ENCODE measurements at places on chromosomes 5 and 9.

DNA sequence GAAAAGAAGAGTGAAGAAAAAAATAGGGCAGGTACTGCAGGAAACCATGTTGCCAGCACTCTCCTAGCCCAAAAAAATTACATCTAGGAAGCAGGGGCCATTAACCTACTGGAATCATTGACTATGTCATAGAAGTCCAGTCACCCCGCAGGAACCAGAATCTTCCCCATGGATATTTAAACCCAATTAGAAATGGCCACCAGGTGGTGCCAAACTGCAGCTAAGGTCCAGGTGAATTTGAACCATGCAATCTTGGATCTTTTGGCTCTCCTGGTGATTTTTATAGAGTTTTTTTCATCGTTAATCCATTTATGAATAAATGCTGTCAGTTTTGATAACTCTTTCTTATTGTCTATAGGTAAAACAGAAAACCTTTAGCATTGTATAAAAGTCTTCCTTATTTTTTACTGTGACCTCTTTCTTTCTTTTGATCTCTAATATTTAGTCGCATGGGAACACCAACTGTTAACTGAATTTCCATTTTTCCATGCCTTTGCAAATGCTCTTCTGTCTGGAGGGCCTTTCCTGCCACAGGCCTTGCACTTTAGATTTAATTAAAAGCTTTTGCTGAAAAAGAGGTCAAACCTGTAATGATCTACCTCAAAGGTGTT lies 147.5 kb upstream of the FGF10 start:
- no peak for DNase-seq

GRCh38 chr5:14664270-14665100 lies at the start of gene OTULIN:
Gene OTULIN, plus strand, starts transcription at chr5:14664718. Its CDS starts 108 bp downstream, at chr5:14664826.
- DNase-seq: peak; percentile 98

GRCh38 chr9:76845254-76845653 lies 60.7 kb downstream of the PRUNE2 start:
- DNase-seq: no peak

DNA sequence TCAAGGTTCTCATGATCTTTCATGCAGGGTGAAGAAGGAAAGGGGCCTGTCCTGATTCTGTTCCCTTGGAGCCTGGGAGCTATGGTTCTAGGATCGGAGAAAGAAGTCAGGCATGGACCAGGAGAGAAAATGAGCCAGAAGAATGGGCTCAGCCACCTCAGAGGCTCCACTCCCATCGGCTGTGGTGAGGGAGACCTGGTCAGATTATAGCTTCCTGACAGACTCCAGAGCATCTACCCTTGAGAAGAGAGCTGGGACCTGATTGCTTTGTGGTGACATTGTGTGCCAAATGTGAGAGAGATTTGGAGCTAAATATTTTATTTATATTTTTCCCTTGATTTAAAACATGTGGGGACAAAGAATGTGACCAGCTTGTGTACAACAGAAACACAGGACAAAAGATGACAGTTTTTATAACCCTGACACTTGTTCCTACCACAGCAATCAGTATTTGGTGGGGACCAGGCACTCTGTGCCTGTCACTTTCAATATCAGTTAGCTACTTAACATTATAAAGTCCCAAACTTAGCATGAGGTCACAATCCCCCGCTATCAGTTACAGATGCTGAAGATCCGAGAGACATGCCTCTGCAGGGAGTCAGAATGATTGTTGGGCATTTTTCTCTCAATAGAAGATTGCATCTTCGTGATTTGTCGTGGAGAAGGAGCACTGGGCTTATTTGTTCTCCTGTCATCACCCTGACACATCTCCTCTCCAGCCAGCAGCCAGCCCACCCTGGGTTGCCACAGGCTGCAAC lies 228.3 kb upstream of the ADAMTS16 start:
- DNase-seq: no peak

DNA sequence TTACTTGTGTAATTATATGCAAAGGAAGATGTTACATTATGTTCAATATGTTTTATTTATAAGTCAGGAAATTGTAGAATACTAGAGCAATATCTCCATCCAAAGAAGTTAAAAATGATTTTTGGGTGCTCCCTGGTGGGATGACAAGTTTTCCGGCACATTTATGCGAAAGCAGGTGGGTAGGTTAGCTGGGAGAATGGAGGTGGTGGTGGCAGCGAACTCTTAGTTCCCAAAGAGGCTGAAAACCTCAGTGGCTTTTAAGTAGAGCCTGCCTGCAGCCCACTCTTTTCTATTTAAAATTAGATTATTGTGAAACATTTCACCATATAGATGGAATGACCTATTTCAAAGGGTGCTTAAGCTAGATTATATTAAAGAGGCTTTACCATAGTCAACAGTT lies 51.8 kb downstream of the ANKRD33B start:
- no peak for DNase-seq

DNA sequence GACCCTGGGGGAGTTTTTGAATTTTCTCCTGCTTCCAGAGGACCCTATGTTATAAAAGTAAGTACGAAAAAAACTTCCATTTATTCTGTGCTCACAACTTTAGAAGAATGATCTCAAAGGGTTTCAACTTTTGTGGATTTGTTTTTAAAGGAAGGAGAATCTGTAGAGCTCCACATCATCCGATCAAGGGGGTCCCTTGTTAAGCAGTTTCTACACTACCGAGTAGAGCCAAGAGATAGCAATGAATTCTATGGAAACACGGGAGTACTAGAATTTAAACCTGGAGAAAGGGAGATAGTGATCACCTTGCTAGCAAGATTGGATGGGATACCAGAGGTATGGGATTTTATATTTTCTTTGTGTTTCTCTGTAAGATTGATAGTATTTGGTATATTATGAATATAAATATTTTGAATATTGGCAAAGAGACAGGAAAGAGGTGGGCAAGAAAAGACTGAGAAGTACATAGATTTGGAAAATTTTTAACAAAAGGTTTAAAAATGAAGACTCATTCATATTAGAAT lies 84.2 kb downstream of the ADGRV1 start:
- DNase-seq: no peak

DNA sequence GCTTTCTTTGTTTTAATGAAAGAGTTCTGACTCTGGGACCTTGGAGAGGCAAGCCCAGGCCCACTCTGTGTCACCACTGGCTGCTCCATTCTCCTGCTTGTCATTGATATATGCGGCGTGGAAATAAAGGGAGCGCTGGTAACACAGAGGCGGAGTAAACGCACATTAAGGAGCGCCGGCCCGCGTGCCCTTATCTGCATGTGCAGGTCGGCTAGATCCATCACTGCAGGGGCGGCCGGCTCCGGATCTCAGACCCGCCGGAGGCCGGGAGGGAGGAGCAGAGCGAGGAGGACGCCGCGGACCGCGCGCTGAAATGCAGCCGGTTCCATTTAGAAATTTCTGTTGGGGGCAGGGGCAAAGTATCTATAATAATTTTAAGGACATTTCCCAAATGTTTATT lies 70.8 kb downstream of the MRPL36 start:
- DNase-seq: no peak

GRCh38 chr9:13587571-13587970 lies 308.1 kb upstream of the MPDZ start:
- peak; percentile 89 for DNase-seq

- DNase-seq: no peak
These were observed 174.0 kb upstream of the NREP start for GRCh38 chr5:111930905-111931461.

DNA sequence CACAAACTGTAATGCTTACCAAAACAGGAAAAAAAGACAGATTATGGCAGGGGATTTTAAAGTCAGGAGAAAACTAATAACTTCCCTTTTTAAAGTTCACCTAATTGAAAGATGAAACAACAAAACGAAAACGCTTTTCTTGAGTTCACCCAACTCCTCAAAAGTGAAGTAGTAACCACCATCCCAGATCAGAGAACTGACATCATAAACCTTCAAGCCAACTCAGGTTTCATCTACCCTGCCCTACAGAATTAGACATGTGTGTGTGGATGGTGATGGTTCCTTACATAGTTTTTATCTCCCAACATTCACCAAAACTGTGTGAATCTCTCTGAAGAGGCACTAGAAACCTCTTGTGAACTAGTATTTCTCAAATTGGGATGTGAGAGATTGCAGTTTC lies 195.2 kb upstream of the PTGER4 start:
- DNase-seq: no peak

- DNase-seq: no peak
These were observed 17.0 kb downstream of the IARS1 start for GRCh38 chr9:92276331-92277032.

DNA sequence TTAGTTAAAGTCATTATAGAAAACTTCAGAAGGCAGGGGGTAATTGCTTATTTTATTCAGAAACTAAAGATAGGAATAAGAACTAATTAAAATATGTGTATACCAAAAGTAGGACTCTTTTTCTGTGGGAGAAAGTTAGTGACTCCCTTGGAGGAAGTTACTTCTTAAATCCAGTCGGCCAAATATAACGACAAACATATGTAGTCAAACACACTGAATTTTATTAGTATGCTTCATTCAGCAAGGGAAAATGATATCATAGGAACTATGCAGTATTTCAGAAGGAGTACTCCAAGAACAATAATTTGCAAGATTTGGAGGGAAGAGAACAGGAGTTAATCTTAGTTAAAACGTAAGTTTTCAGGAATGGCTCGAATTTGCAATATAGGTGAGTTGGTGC lies 432.6 kb downstream of the CYLC2 start:
- no peak for DNase-seq

- DNase-seq: no peak
These were observed 351 bp downstream of the TRIO start for GRCh38 chr5:14143546-14143840.

DNA sequence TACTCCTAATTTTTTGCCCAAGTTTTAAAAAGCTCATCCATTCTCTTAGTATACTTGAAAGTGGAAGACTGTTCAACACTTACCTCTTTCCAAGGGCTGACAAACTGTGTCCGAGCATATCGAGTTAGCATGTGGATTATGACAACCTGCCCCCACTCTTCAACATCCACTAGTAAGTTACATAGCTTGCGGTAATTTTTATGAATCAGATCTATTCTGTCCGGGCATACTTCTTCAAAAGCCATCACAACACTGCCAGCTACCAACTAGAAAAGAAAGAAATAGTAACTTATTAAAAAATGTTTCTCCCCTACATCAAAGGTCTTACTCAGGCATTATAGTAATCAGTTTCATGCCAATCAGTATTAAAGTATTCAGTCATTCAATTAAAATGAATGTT lies 78.5 kb downstream of the AP3B1 start:
- DNase-seq: no peak

- no peak for DNase-seq
These were observed 60.6 kb downstream of the NSUN2 start for GRCh38 chr5:6572086-6572824.

GRCh38 chr5:72692651-72693442 lies 123.6 kb upstream of the TNPO1 start:
- DNase-seq: no peak
